Mesenteric fat pad (tissue), 1 donor: ENCODE measurements at places on chromosomes 12 and 14.

- no peak for DNase-seq
Observed at GRCh38 chr12:106586803-106587684, 4.2 kb downstream of the RFX4 start.

- no peak for DNase-seq
Observed at GRCh38 chr14:34379816-34380470, 82.1 kb downstream of the SPTSSA start.

DNA sequence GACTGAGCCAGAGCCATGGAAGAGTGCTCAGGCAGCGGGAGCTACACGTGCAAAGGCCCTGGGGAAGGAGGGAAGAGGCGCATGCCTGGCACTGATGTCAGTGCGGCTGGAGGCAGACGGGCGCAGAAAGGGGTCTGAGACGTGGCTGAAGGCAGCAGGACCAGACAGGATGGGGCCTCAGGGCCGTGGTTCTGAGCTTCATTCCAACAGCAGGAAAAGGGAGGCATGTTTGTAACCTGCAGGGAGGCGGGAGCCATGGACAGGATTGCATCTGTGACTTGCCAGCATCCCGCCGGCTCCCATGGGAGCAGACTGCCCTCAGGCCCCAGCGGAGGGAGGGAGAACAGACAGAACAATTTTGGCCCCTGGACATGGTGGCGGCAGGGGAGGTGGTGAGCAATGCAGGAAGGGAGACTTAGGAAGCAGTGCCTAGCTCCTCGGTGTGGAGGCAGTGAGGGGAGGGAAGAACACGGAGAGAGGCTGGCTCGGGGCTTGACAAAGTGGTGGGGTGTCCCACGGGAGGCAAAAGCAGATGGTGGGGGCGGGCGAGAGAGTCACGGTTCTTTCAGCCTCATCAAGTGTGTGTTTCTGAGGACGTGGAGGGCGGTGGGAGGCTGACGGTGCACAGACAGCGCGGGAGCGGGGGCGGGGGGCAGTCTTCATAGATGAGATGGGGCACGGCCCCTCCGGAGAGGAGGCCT, 33.3 kb upstream of the INF2 start:
- DNase-seq: no peak

- DNase-seq: no peak
Observed at GRCh38 chr14:51004352-51004800, 60.1 kb upstream of the PYGL start.

DNA sequence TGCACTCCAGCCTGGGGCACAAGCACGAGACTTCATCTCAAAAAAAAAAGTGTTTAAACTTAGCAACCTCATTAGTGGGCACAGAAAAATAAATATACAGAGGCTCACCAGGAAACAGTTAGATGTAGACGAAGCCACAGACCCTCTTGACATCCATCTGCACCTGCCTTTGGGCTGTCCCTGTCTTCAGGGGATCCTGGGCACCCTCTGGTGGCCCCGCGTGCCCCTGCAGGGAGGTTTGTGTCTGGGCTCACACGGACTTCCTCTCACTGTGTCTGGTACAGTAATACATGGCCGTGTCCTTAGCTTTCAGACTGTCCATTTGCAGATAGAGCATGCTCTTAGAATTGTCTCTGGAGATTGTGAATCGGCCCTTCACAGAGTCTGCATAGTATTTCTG, 916.5 kb downstream of the TMEM121 start:
- DNase-seq: no peak

DNA sequence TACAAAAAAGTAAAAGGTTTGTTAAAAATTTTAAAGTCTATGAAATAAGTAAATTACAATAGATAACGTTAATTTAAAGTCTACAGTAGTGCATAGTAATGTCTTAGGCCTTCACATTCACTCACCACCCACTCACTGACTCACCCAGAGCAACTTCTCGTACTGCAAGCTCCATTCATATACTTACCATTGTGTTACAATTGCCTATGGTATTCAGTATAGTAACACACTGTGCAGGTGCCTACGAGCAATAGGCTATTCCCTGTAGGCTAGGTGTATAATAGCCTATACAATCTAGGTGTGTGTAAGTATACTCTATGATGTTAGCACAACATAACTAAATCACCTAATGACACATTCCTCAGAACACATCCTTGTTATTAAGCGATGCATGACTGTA, 435.3 kb upstream of the TMTC1 start:
- DNase-seq: no peak

DNA sequence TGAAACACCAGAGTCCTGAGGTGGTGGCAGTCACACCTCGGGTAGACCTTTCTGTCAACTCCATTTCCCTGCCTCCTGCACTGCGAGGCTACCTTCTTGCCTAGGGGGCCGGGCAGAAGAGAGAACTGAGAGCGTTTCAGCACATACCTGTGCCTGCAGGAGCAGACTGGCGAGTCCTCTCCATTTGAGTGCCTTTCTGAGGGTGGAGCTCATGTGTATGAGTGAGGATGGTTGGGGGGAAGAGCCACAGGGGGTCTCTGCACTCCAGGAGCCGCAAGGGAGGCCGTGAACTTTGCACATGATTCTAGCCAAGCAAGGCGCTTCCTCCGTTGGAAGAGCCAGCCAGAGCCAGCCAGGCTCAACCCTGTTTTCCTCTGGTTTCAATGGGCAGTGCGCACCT, 31.0 kb upstream of the CCND2 start:
- DNase-seq: no peak

GRCh38 chr14:36647417-36647823, 14.2 kb upstream of the PAX9 start:
- no peak for DNase-seq

DNA sequence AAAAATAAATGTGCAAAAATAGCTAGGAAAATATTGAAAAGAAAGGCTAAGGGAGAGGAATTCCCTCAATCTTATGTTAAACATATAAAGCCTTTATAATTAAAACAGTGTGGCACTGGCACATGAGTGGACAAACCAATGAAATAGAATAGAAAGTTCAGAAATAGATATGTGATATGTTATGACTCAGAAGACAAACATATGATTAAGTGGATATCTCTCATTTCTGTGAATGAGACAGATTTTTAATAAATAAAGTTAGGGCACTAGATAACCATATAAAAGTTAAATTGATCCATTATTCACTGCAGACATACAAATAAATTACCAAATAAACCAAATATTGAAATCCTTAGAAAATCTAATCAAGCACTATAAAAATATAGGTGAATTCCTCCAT, 73.0 kb downstream of the ALG10B start:
- no peak for DNase-seq

GRCh38 chr14:64238049-64238448, 56.1 kb downstream of the ESR2 start:
- DNase-seq: no peak

GRCh38 chr14:73846947-73847346, 4.7 kb upstream of the PTGR2 start:
- no peak for DNase-seq

- DNase-seq: no peak
Observed at GRCh38 chr12:54997929-54998522, 13.5 kb upstream of the TESPA1 start.

DNA sequence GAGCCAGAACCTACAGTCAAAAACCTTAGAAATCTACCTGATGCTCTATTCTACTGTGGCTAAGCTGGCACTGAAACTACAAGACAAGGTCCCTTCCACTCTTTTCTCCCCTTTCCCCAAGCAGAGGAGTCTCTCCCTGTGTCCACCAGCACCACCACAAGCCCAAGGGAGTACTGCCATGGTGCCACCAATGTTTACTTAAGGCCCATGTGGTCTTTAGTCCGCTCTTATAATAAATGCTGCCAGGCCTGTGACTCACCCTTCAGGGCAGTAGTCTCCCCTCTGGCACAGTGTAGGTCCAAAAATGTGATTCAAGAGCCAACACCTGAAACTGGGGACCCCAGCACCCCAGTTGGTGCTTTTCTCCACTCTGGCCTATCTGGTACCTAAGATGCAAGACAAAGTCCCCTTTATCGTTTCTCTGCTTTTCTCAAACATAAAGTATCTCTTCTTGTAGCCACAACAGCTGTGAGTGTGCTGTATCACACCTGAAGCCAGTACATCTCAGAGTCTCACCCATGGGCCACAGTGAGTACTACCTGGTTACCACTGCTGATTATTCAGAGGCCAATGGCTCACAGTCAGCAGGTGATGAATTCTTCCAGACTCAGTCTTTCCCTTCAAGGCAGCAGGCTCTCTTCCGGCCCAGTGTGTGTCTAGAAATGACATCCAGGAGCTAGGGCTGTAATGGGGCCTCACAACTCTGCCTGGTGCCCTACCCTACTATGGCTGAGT, 29.3 kb downstream of the SLC38A2 start:
- DNase-seq: no peak

DNA sequence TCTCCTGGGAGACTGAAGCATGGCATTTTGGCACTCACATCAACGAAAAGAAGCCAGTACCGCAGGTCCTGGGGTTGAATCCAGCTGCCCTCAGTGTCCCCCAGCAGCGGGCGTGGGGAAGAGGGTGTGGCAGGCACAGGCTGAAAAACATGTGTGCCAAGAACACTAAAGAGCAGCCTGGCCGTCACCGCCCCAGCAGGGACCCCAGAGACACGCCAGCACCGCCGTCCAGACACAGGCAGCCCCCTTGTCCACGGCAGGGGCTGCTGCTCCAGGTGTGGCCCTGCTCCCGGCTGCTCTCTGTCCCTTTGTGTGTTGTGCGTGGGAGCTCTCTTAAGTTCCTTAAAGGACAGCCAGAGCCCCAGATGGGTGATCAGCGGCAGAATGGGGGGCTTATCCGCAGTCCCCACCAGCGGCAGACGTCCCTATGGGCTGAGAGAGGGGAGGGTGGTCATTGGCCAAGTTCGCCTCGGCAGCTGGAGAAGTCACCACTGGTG, 556 bp downstream of the PHETA1 start:
- DNase-seq: no peak

DNA sequence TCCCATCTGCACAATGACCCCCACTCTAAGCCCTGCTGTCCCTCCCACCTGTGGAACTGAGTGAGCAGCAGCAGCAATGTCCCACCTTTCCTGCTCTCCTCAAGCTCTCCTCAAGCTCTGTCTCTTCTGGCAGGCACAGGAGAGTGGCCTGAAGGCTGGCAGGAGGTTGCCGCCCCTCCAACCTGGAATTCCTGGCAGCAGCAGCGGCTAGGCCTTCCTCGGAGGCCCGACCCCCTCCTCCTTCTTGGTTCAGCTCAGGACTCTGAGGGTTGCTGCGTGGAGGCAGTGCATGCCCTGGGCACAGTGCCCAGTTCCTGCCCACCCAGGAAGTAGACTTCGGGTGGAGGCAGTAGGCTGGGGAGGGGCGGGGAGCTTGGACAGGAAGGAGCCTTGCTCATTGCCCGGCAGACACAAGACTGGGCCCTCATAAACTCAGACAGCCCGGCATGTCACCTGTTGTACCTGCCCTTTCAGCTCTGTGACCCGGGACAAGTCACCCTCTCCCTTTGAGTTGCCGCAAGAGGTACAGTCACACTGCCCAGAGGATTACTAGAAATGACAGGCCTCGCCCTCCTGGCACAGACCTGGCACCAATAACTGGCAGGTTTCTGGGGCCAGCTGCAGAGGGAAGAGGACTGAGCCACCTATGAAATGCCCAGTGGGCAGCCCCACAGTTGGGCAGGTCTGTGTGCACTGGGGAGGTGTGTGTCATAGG, 2.1 kb upstream of the SERPINA1 start:
- DNase-seq: no peak

DNA sequence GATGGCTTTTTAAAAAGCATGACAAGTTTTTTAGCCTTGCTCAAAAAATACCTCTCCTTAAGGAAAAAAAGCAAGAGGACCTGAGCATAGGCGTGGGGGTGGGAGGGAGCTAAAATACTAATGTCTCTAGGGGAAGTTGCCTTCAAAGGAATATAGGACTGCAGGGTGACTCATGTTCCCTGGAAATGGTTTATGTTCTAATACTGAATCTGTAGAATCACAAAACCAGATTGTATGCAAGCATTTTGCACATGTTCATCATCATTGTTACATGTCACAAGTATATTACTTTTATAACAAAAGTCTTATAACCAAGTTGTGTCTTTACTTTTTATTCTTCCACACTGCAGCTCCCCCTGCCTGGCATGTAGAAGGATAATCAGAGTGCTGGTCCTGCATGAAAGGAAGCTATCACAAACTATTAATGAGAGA, 36.6 kb downstream of the GPR135 start:
- no peak for DNase-seq

- DNase-seq: no peak
Observed at GRCh38 chr12:20438299-20438779, 70.0 kb downstream of the PDE3A start.

- no peak for DNase-seq
Observed at GRCh38 chr12:31316891-31317290, 9.1 kb downstream of the SINHCAF start.

GRCh38 chr12:14113031-14113430, 131.6 kb upstream of the GRIN2B start:
- no peak for DNase-seq

DNA sequence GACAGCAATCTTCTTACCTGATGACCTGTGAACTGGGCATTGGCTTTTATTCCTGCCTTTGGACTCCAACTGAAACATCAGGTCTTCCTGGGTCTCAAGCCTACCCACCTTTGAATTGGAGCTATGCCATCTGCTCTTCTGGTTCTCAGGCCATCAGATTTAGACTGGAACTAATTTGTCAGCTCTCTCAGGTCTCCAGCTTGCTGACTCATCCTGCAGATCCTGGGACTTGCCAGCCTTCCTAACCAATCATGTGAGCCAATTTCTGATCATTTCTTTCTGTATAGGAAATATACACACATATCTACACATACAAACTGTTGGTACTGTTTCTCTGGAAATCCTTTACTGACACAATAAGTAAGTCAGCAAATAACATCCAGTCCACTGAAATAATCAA, 65.3 kb upstream of the TSPAN8 start:
- DNase-seq: no peak

- no peak for DNase-seq
Observed at GRCh38 chr12:51961834-51962233, 10.3 kb downstream of the ACVR1B start.

- no peak for DNase-seq
Observed at GRCh38 chr12:120453977-120454376, 7.7 kb downstream of the GATC start.

DNA sequence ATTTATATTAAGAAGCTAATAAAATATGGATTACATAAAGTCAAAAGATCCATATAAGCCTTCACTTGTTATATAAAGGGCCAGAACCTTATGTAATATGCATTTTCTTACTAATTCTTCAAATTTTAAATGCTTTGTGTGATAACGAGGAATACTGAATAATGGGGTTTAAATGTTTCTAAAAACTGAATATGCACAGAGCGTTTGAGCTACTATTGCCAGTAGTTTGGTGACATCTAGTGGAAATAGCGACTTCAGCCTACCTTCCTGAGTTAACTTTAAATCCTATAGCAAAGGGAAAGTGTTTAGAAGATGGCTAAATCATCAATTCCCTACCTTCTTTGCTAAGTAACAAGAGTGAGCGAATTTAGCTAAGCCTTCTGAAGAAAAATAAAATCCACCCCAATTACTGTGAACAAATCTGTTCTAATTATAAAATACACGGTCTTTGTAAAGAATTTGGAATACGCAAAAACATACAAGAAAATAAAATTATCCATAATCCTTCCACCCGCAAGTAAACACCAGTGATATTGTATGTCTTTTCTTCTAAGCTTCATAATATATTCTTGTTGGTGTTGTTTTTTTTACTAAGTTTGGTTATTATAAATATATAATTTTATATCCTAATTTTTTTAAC, 115.5 kb upstream of the G2E3 start:
- no peak for DNase-seq
